ENCODE measurements at places on chromosomes 6 and 20. TPM values are rescaled to one million over a fixed set of nuclear protein-coding genes. Genes with fewer than 3 reads are reported as not detected.

The DEFB115 gene
- total RNA-seq: not detected

The PTK6 gene
- total RNA-seq: 0.16 TPM

The L3MBTL1 gene
- 4.8 TPM for total RNA-seq

The C20orf144 gene
- 0.10 TPM for total RNA-seq

The CASS4 gene
- 3.0 TPM for total RNA-seq

The TMEM170B gene
- total RNA-seq: 2.0 TPM

The RAB32 gene
- total RNA-seq: not detected

The ALDH5A1 gene
- total RNA-seq: 20.9 TPM

- no peaks in the 10 kb centered on the region for H3K27me3 ChIP-seq
- no peaks in the 10 kb centered on the region for H3K4me1 ChIP-seq
- no peaks in the 10 kb centered on the region for H3K36me3 ChIP-seq
- DNase-seq: no peak
- no peak overlapping the region for H3K27ac ChIP-seq
Observed at GRCh38 chr6:132142768-132143167, 191.6 kb upstream of the CCN2 start.

GRCh38 chr6:156725712-156726111, 51.5 kb upstream of the ARID1B start:
- peaks cover 3% of the 10 kb centered on the region for H3K4me1 ChIP-seq
- no peak overlapping the region for H3K27ac ChIP-seq
- H3K4me3 ChIP-seq: no peak overlapping the region
- H3K36me3 ChIP-seq: no peaks in the 10 kb centered on the region

- H3K4me1 ChIP-seq: peaks cover 63% of the 10 kb centered on the region
- DNase-seq: no peak
- H3K27ac ChIP-seq: no peak overlapping the region
- peaks cover 20% of the 10 kb centered on the region for H3K36me3 ChIP-seq
- no peaks in the 10 kb centered on the region for H3K27me3 ChIP-seq
Observed at GRCh38 chr20:32544893-32545840, 40.0 kb downstream of the NOL4L start.

GRCh38 chr6:100115407-100116101, 121.5 kb upstream of the MCHR2 start:
- H3K27me3 ChIP-seq: peaks cover 17% of the 10 kb centered on the region
- H3K4me1 ChIP-seq: no peaks in the 10 kb centered on the region
- H3K36me3 ChIP-seq: no peaks in the 10 kb centered on the region

DNA sequence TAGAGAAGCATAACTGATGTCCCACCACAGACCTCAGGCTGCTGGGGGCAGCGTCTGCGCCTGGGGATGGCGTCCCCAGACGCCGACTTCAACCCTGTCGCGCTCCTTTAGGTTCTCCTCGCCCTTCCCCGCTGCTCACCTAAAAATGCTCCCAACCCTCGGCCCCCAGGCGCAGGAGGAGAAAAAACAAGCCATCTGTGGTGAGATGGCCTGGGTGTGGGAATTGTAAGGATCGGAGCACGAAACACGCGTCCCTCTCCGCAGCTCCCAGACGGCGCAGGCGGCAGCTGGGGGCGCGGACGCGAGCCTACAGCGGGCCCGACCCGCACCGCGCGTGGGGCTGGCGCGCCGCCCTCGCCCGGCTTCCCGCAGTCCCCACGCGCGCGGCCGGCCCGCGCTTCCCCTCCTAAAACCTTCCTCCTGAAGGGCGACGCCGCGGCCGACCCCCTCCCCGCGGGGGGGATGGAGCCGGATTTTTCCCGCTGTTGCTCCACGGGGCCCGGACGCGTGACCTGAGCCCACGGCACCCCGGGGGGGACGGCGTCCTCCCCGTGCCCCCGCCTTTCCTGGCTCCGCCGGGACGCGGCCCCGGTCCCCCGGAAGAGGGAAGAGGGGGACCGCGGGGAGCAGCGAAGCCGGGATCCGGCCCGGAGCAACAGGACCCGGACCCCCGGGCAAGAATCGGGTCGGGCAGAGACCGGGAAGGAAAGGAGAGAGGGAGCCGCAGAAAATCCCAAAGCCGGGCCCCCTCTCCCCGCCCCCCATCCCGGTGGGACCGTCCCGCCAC, 611 bp downstream of the EPB41L2 start:
- no peaks in the 10 kb centered on the region for H3K27me3 ChIP-seq
- DNase-seq: peak; percentile 26
- peaks cover 27% of the 10 kb centered on the region for H3K4me1 ChIP-seq
- H3K4me3 ChIP-seq: peak overlapping the region; percentile 84
- no peaks in the 10 kb centered on the region for H3K36me3 ChIP-seq

GRCh38 chr6:114172576-114173260, 170.1 kb downstream of the HS3ST5 start:
- no peaks in the 10 kb centered on the region for H3K4me1 ChIP-seq
- no peak overlapping the region for H3K27ac ChIP-seq
- no peaks in the 10 kb centered on the region for H3K27me3 ChIP-seq
- no peak overlapping the region for H3K4me3 ChIP-seq
- no peaks in the 10 kb centered on the region for H3K36me3 ChIP-seq

GRCh38 chr6:53325785-53326184, 23.0 kb downstream of the ELOVL5 start:
- H3K4me1 ChIP-seq: peaks cover 52% of the 10 kb centered on the region
- H3K4me3 ChIP-seq: no peak overlapping the region
- no peak overlapping the region for H3K27ac ChIP-seq
- no peaks in the 10 kb centered on the region for H3K27me3 ChIP-seq

DNA sequence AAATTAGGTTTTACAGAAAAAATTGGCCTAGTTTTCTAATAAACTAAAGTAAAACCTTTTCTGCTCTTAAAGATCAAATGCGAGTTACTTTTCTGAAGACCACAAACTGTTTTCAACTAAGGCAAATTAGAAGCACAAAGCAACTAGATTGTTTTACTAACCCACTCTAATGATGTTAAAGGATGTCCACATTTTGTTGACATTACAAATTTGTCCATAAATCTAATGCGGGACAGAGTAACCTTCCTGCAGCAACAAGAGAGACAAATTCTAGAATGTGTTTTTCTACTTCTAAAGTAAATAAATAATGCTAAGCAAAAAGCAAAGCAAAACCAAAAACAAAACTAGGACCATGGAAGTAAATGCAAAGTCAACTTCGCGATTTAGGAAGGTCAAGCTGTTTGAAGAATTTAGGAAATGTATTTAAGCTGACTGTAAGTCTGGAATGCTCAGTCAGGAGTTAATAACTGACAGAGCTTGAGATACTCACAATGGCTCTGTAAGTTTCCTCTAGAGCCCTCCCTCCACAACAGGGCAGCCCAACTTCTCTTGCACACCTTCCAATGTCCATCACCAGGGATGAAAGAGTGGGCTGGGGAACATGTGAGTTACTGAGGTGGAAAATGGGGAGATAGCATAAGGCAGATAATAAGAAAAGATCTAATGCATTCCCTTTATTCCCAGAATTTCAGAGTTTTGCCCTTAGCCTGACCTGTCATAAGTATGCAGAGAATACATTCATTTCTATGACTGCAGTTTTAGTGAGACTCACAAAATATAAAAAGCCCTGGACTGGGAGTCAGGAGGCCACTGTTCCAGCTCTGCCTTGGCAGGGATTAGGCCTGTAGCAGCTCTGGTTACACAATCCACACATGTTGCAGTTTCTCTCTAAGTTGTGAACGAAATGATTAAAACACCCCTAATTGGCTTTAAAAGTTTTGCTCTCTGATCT, 158.8 kb downstream of the FOXA2 start:
- H3K4me1 ChIP-seq: no peaks in the 10 kb centered on the region
- peaks cover 3% of the 10 kb centered on the region for H3K27me3 ChIP-seq
- no peak overlapping the region for H3K4me3 ChIP-seq

DNA sequence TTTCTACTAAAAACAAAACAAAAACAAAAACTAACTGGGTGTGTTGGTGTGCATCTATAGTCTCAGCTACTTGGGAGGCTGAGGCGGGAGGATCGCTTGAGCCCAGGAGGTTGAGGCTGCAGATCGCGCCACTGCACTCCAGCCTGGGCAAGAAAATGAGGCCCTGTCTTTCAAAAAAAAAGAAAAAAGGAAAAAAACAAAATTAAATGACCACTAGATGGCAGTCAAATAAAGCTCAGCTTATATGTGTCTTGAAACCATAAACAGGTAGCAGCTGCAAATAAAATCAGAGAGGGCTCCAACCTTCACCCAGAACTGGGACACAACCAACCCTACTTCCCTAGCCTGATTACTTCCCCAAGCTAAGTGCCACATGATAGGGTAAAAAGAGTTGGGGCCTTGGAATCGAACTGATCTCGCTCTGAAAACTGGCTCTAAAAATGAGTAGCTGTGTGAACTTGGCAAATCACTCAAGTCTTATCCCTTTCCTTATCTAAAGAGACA, 67.1 kb upstream of the ADGRF4 start:
- H3K4me1 ChIP-seq: peaks cover 9% of the 10 kb centered on the region
- H3K27me3 ChIP-seq: no peaks in the 10 kb centered on the region
- H3K4me3 ChIP-seq: no peak overlapping the region
- no peaks in the 10 kb centered on the region for H3K36me3 ChIP-seq
- H3K27ac ChIP-seq: peak overlapping the region; percentile 8

- H3K27me3 ChIP-seq: no peaks in the 10 kb centered on the region
- DNase-seq: no peak
- no peak overlapping the region for H3K4me3 ChIP-seq
- H3K27ac ChIP-seq: peak overlapping the region; percentile 60
Observed at GRCh38 chr20:47620808-47621805, 119.4 kb downstream of the NCOA3 start.

Measured in activated naive CD8-positive, alpha-beta T cell treated with anti-CD3 and anti-CD28 coated beads for 36 hours (primary cell).